Effector memory CD8-positive, alpha-beta T cell (primary cell): ENCODE measurements at places on chromosomes 16 and 17.

GRCh38 chr17:58757162-58757613, 1.5 kb downstream of the PPM1E start:
- peaks cover 8% of the 10 kb centered on the region for H3K4me1 ChIP-seq
- peak overlapping the region; percentile 87 for H3K4me3 ChIP-seq
- no peaks in the 10 kb centered on the region for H3K36me3 ChIP-seq

DNA sequence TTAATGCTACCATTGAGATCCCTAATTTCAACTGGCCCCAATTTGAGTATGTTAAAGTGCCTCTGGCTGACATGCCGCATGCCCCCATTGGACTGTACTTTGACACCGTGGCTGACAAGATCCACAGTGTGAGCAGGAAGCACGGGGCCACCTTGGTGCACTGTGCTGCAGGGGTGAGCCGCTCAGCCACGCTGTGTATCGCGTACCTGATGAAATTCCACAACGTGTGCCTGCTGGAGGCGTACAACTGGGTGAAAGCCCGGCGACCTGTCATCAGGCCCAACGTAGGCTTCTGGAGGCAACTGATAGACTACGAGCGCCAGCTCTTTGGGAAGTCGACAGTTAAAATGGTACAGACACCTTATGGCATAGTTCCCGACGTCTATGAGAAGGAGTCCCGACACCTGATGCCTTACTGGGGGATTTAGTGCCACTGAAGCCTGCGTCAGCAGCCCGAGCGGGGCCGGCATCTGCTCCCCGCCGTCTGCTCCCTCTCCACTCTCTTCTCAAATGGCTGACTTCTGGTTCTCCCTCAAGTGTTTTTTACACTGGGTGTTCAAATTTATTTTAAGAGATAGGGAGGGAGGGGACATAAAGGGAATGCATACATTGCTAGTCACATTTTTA, 22.9 kb downstream of the DUSP14 start:
- no peak overlapping the region for H3K4me3 ChIP-seq
- no peaks in the 10 kb centered on the region for H3K27me3 ChIP-seq
- DNase-seq = no peak
- peaks cover 31% of the 10 kb centered on the region for H3K36me3 ChIP-seq
- peak overlapping the region; percentile 35 for H3K27ac ChIP-seq
- peaks cover 8% of the 10 kb centered on the region for H3K4me1 ChIP-seq

- H3K27ac ChIP-seq = no peak overlapping the region
- H3K36me3 ChIP-seq = no peaks in the 10 kb centered on the region
- H3K27me3 ChIP-seq = no peaks in the 10 kb centered on the region
- H3K4me3 ChIP-seq = no peak overlapping the region
Observed at GRCh38 chr16:7997966-7998365, 592.3 kb downstream of the TMEM114 start.

GRCh38 chr17:65660947-65661346, 99.5 kb upstream of the AXIN2 start:
- peak overlapping the region; percentile 21 for H3K27ac ChIP-seq
- no peak overlapping the region for H3K4me3 ChIP-seq
- no peak for DNase-seq
- H3K36me3 ChIP-seq = no peaks in the 10 kb centered on the region
- H3K4me1 ChIP-seq = no peaks in the 10 kb centered on the region

GRCh38 chr17:40517286-40517662, 15.9 kb upstream of the TNS4 start:
- H3K36me3 ChIP-seq = peaks cover 12% of the 10 kb centered on the region
- no peaks in the 10 kb centered on the region for H3K27me3 ChIP-seq
- peaks cover 63% of the 10 kb centered on the region for H3K4me1 ChIP-seq
- peak overlapping the region; percentile 78 for H3K4me3 ChIP-seq
- no peak for DNase-seq

GRCh38 chr17:60248618-60249289, 99.0 kb downstream of the CA4 start:
- no peaks in the 10 kb centered on the region for H3K27me3 ChIP-seq
- H3K27ac ChIP-seq = no peak overlapping the region
- no peaks in the 10 kb centered on the region for H3K4me1 ChIP-seq
- H3K4me3 ChIP-seq = no peak overlapping the region

DNA sequence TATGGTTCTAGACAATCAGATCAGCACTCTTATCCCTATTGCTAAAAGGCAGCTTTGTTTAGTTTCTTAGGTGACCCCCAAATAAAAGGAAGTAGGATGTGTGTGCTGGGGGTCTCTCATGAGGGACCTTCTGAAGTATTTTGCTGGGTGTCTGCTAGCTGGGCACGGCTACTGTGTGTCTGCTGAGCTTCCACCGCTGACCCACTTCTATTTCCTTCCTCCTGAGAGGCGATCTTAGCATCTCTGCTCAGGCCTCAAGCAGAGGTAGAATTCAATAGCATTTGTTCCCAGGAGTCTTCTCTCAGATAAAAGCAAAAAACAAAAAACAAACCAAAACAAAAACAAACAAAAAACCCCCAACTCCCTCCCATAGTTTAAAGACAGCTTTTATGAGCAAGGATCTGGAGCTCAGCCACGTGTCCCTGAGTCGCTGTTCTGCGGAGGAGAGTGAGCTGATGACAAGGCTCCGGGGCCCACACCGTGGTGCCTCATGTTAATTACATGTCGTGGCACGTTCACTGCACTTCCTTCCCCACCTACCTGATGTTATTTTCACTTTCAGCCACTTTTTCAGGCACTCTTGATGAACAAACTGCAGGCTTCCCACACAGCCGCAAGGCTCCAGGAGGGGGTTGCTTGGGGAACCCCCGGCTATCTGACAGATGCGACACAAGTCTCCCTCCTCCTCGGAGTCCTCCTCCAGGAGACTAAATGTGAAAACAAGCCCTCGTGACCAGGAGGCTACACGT, 83.5 kb downstream of the MARCHF10 start:
- DNase-seq = peak; percentile 56
- H3K4me3 ChIP-seq = peak overlapping the region; percentile 75
- peak overlapping the region; percentile 97 for H3K27ac ChIP-seq
- peaks cover 5% of the 10 kb centered on the region for H3K36me3 ChIP-seq
- H3K27me3 ChIP-seq = no peaks in the 10 kb centered on the region

DNA sequence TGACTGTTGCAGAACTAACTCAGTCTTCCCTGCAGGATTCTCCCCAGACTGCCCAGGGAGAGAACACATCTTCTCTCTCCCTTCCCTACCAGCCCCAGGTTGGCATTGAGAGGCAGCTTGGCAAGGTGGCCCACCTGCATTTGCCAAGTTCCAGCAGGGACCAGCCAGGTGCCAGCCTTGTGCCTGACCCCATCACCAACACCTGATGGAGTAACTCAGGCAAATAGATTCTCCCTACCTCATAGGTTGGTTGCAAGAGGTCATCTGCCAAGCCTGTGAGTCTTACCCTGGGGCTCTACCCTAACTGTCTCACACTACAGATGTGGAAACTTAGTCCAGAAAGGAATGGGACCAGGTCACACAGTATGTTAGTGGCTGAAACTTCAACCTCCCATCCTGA, 20.4 kb downstream of the BEAN1 start:
- H3K4me1 ChIP-seq = no peaks in the 10 kb centered on the region
- no peak overlapping the region for H3K4me3 ChIP-seq
- H3K27me3 ChIP-seq = peaks cover 39% of the 10 kb centered on the region
- H3K36me3 ChIP-seq = no peaks in the 10 kb centered on the region

GRCh38 chr16:35794896-35795295, 2335.5 kb downstream of the TP53TG3F start:
- no peak overlapping the region for H3K27ac ChIP-seq
- H3K4me3 ChIP-seq = no peak overlapping the region
- no peaks in the 10 kb centered on the region for H3K27me3 ChIP-seq
- H3K36me3 ChIP-seq = no peaks in the 10 kb centered on the region
- no peak for DNase-seq
- no peaks in the 10 kb centered on the region for H3K4me1 ChIP-seq

GRCh38 chr16:48081656-48082055, 74.1 kb downstream of the ABCC12 start:
- H3K27ac ChIP-seq = no peak overlapping the region
- H3K27me3 ChIP-seq = peaks cover 20% of the 10 kb centered on the region
- no peaks in the 10 kb centered on the region for H3K4me1 ChIP-seq
- no peak for DNase-seq
- H3K4me3 ChIP-seq = no peak overlapping the region

DNA sequence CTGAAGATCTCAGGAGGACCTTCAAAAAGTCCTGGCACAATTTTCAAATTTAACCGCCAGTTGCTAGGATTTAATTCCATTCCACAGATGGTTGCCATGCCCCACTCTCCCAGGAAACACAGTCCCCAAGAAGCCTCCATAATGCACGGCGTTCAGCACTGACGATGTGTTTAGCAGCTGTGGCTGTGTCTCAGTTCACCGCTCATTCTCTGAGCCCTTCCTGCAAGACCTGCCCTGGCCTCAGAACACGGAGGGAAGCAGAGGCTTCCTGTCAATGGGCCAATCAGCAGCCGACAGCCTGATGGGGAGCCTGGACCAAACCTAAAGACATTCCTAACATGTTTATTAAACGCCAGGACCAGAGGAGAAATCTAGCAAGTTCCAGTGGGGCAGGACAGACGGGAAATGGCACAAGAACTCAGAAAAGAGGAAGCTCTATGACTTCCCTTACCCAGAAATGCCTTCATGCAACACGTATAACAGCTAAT, 4.9 kb downstream of the MYLK3 start:
- H3K36me3 ChIP-seq = no peaks in the 10 kb centered on the region
- H3K4me3 ChIP-seq = no peak overlapping the region
- no peak for DNase-seq
- no peaks in the 10 kb centered on the region for H3K27me3 ChIP-seq
- peaks cover 3% of the 10 kb centered on the region for H3K4me1 ChIP-seq

DNA sequence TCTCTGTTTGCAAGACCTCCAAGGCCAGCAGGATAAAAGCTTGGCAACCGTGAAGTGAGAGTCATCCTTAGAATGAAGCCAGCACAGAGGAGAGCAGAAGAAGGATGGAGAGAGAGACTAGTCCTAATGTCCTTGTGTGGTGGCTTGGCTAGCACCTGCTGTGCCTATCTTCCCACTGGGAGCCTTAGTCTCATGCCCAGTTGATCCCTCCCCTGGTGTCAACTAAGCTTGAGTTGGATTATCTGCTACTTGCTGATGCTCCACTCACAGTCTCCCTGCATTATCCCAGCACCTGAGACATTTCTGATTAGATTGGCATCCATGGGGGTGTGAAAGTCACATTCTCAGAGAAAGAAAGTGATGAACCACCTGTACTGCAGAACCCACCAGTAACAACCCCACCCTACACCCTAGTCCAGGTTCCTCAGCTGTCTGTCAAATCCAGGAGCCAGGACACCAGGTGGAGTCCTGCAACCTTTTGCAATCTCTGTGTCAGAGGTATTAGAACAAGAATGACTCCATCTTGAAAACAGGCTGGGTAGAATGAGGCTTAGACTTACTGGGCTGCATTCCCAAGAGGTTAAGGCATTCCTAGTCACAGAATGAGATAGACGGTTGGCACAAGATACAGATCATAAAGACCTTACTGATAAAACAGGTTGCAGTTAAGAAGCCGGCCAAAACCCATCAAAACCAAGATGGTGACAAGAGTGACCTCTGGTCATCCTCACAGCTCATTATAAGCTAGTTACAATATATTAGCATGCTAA, 460.2 kb upstream of the C16orf82 start:
- no peaks in the 10 kb centered on the region for H3K36me3 ChIP-seq
- no peak for DNase-seq
- H3K4me1 ChIP-seq = peaks cover 4% of the 10 kb centered on the region
- H3K27ac ChIP-seq = no peak overlapping the region

DNA sequence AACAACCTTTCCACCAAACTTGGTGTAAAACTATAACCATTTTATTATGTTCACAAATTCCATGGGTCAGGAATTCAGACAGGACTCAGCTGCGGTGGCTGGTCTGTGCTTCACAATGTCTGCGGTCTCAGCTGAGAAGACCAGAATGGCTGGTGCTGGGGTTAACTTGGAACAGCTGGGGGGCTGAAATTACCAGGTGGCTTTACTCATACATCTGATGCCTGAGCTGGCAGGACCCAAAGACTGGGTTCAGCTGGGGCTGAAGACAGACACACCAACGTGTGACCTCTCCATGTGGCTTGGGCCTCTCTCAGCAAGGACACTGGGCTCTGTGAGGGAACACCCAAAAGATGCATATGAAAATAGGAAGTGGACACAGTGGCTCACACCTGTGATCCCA, 5.7 kb upstream of the HID1 start:
- H3K4me1 ChIP-seq = peaks cover 13% of the 10 kb centered on the region
- no peak overlapping the region for H3K27ac ChIP-seq
- peaks cover 9% of the 10 kb centered on the region for H3K36me3 ChIP-seq
- DNase-seq = no peak

DNA sequence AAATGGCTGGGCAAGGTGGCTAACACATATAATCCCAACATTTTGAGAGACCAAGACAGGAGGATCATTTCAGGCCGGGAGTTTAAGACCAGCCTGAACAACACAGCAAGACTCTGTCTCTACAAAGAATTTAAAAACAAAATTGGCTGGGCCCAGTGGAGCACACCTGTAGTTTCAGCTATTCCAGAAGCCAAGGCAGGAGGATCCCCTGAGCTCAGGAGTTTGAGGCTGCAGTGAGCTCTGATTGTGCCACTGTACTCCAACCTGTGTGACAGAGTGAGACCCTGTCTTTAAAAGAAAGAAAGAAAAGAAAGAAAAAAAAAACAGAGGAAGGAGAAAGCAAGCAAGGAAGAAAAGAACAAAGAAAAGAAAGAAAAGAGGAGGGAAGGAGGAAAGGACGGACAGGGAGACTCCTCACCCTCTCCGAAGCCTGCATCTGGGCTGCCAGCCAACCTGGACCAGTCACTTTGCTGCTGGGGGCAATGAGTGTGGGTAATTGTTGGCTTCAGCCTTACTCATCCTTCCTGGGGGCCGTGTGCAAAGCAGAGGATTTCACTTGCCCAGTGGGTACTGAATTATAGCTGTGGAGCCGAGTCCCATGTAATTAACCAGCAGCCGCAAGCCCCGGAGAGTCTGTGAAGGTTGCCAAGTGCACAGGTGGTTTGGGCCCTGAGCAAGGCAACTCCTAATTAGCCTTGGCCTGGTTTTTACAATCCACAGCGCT, 6.7 kb upstream of the MT4 start:
- no peaks in the 10 kb centered on the region for H3K36me3 ChIP-seq
- no peak overlapping the region for H3K4me3 ChIP-seq
- peaks cover 66% of the 10 kb centered on the region for H3K27me3 ChIP-seq
- no peak for DNase-seq

GRCh38 chr17:43368740-43369506, 29.9 kb upstream of the ARL4D start:
- H3K4me1 ChIP-seq = peaks cover 31% of the 10 kb centered on the region
- no peaks in the 10 kb centered on the region for H3K27me3 ChIP-seq
- peak overlapping the region; percentile 100 for H3K27ac ChIP-seq
- peaks cover 32% of the 10 kb centered on the region for H3K36me3 ChIP-seq
- peak overlapping the region; percentile 80 for H3K4me3 ChIP-seq

- H3K4me1 ChIP-seq = no peaks in the 10 kb centered on the region
- H3K27ac ChIP-seq = no peak overlapping the region
- no peak for DNase-seq
- H3K36me3 ChIP-seq = no peaks in the 10 kb centered on the region
Observed at GRCh38 chr16:73025151-73025855, 22.6 kb downstream of the ZFHX3 start.

DNA sequence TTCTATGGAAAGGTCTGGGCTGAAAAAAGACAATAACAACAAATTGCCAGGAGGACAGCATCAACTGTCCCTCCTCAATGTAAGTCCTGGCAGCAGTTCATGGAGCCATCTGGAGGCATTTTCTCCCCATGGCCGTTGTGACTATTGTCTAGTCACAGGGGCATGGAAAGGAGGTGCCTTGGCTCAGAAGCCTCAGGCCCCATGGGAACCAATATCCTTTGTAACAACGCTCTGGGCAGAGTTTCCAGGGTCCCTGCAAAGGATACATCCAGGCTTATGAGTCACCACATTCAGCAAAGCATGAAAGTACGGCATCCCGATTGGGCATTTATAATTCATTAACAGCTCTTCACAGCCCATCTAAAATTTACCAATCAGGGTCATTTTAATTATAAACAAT, 85.2 kb downstream of the GLG1 start:
- peaks cover 5% of the 10 kb centered on the region for H3K36me3 ChIP-seq
- no peak overlapping the region for H3K4me3 ChIP-seq
- no peak overlapping the region for H3K27ac ChIP-seq
- peaks cover 13% of the 10 kb centered on the region for H3K4me1 ChIP-seq
- no peaks in the 10 kb centered on the region for H3K27me3 ChIP-seq
